ENCODE measurements at places on chromosomes 3 and 15.

DNA sequence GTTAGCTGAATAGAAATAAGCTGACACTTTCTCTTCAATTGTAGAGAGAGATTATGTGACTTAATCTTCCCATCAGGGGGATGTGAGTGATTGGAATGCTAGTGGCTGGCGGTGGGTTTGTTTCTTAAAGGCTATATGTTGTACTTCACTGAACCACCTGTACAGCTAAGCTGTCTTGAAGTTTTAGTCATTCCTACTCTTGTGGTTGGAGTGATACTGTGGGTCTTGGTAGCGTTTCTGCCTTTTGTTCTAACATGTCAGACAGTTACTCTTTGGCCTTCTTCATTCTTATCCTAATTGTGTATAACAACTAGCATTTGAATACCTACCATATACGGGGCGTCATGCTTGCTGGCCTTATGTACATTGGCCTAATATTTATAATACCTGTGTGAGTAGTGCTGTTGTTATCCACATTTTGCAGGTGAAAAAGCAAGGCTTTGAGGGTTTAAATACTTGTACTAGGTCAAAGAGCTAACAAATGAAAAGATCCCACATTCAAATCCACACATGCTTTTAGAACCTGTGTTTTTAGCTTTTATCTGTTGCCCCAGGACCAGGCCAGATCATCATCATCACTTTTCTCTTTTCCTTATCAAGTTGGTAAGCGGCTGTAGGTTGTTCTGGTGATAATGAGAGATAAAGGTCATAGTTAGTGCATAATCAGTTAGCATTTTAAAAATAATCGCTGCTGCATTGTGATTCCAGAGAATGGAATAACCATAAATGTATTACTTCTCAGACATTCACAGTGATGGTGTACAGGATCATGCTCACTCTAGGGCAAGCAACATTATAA is 50.2 kb downstream of the AKAP13 start:
- no peak for DNase-seq

GRCh38 chr3:45191924-45192417 is 34.1 kb downstream of the TMEM158 start:
- DNase-seq = no peak

GRCh38 chr15:58313304-58313703 is 118.5 kb upstream of the LIPC start:
- DNase-seq = no peak

GRCh38 chr15:72464251-72464650 is 9.9 kb upstream of the ARIH1 start:
- DNase-seq = no peak

DNA sequence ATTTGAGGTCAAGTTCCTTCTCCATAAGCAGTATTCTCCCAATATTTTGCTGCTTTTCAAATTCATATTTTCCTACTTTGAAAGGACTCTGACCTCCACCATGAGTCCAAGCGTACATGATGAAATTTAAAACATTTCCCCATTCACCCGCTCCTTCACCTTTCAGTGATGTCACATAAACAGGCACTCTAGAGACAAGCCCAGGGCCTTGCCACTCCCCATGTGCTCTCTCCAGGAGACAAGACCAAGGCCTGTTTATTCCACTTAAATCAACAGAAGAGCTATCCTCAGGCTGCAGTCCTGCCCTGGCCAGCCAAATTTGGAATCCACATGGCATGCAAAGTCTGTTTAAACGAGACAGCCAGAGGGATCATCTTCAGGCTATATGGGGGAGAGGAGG is 161.5 kb downstream of the ARRDC4 start:
- DNase-seq = no peak

GRCh38 chr3:133488785-133489367 is 84.6 kb upstream of the CDV3 start:
- DNase-seq = peak; percentile 56

- no peak for DNase-seq
Measured at GRCh38 chr15:62841269-62841628, 201.3 kb upstream of the TPM1 start.

DNA sequence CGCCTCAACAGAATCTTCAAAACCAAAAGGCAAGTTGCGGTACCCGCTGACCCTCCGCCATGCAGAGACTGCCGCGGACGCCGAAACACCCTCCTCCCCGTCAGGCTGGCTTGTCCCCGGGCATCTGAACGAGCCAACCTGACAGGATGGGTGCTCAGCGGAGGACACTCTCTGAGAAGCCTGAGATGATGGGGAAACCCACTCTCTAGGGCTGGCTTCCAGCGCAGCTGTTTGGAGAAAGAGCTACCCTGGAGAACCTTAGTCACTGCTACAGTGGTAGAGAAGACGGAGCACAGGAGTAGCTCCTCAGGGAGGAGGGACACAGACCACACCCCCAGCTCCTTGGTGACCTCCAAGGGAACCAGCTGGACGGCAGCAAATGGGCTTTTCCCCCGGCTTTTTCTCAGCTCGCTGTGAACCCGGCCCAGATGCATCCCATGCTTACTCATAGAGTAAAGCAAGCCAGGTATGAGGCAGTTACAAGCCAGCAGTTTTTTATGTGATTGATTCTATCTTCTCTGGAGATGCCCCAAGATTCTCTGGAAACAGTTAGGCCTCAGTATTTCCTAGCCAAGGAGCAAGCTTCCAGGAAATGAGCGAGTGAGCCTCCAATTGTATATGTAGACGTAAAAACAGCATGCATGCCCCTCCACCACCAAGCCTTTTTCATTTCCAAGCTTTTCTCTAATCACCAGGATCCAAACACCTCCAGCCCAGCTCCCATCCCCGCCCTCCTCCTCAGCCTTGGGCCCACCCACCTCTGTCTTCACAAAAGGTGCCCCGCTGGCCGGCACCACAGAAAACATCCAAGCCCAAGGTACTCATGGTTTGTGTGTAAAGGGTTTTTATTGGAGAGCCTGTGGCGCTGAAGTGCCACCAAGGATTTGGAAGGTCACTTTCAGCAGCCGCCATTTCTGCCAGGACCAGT is 38.7 kb downstream of the FAM174B start:
- DNase-seq = peak; percentile 97

DNA sequence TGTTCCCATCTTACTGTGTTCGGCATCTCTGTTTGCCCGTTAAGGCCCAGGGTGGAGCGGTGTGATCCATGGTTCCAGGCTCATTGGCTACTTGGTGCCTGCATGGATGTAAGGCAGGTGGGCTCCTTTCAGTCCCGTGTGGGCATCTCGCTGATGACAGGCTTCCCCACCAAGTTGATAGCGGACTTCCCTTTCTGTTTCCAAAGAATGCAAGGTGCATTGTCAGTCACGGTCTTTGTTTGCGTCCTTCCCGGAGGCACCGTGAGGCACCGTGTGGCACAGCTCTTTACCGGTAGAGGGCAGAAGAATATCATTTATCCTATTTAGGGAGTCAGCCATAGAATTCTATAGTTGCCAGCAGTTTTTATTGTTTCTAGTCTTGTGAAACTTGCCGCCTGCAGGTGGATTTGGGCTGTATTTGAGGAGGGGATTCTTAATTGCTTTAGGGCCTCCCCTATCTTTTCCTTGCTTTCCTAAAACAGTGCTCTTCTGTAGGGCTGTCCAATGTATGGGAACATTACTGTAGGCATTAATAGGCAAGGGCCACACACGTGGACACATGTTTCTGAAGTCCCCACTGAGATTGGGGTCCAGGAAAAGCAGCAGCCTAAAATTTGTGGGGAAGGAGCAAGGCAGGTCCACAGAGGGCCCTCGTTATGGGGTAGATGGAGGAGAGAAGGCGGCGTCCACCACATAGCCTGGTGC is 244.1 kb downstream of the SLCO3A1 start:
- DNase-seq = no peak

- DNase-seq = no peak
Measured at GRCh38 chr3:134364061-134364935, 9.9 kb downstream of the AMOTL2 start.

- no peak for DNase-seq
Measured at GRCh38 chr3:38613426-38613825, 36.1 kb downstream of the SCN5A start.

DNA sequence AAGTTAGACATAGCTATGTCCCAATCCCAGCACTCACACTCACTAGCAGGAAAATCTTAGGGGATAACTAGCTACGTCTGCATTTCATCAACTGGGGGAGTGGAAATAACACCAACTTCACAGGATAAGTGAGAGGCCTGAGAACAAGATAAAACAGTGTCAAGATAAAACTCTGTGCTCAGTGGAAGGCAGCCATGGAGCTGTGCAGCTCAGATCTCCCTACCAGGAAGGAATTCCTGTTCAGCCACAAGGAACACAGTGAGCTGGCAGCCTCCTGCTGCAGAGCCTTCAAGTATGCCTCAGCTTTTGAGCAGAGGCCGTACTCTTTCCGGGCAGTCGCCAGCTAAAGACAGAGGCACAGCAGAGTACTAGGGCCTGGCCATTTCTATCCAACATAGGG is 115.8 kb upstream of the TOPAZ1 start:
- DNase-seq = no peak
